ENCODE measurements at places on chromosomes 1 and 21.
A peak's percentile ranks its signal among the peaks of the same experiment; 100 is the strongest.

- no peak for DNase-seq
These were observed 18.9 kb upstream of the CCT8 start for GRCh38 chr21:29092102-29092959.

- no peak for DNase-seq
These were observed 77.5 kb upstream of the L1TD1 start for GRCh38 chr1:62117018-62117750.

- DNase-seq = no peak
These were observed 29.2 kb downstream of the EYA3 start for GRCh38 chr1:28058971-28059878.

DNA sequence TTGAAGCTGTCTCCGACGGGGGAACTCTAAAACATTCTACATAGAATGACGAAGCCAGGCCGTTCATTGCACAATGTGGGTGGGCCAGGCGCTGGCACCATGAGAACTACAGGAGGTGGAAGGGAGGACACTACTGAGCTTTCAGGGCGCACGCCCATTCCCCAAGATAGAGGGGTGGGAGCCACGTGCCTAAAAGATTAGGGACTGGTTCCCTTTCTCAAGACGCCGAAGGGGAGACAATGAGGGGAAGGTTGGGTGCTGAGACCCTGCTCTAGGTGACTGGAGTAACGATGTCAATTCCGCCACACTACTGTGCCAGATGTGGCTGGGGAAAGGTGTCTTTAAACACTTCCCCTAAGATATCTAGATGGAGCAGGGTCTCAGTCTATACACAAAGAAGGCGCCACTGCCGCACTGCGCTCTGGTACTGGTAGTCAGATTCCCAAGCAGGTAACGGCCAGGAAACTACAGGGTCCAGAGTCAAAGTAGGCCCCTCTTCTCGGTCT lies 782 bp downstream of the CSDE1 start:
- DNase-seq = no peak

DNA sequence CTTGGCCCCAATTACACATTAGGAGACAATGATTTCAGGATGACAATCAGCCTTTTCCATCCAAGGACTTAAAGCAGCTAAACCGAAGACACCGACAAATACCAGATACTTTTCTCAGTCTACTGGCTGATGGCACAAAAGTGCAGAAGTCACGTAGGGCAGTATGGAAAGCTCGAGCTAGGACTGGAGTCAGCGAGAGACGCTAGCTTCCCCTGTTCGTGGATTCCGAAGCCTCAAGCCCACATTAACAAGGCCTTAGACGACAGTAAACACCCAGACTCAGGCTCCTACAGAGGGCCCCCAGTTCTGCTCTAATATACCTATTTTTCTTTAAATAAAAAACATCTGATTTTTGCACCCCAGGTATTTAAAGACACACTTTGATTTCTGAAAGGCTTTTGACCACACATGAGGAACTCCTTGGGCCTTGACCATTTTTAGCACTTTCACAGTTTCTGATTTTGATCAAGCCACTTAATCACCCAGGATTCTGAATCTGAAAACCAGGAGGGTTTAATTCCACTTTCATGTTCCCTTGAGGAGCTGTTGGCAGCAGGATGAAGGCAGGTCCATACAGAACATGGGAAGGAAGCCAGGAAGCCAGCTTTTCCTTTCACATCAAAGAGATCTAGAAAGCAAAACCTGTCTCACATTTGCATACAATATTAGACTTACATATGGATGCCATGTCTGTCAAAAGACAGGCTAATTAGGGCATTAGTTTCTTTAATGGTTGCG lies 204.1 kb downstream of the GABPA start:
- DNase-seq = no peak

DNA sequence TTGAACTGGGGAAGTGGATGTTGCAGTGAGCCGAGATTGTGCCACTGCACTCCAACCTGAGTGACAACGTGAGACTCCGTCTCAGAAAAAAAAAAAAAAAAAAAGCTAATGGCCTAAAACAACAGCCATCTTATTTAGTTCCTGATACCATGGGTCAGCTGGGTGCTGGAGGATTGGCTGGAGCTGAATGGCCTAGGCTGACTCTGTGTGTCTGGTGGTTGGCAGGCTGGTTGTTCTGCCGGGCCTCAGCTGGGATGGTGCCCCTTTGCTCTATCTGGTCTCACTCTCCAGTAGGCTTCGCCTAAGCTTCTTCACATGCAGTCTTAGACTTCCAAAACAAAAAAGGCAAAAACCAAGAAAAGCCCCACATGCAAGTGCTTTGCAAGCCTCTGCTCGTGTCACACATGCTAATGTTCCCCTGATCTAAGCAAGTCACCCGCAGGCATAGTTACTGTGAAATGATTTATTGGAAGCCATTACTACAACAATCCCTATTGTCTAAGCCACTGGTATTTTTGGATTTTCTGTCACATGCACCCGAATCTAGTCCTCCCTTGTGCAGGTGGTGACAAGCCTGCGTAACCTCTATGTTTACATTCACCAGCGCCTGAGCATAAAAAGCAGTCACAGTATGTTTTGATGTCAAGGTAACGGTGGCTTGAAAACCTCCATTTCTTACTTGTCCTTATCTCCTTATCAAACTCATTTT lies 39.6 kb upstream of the KANK4 start:
- peak; percentile 68 for DNase-seq

- no peak for DNase-seq
These were observed 77.6 kb downstream of the CLSTN1 start for GRCh38 chr1:9746211-9746610.

GRCh38 chr1:182384387-182384960 lies 7.1 kb downstream of the GLUL start:
- DNase-seq = no peak

DNA sequence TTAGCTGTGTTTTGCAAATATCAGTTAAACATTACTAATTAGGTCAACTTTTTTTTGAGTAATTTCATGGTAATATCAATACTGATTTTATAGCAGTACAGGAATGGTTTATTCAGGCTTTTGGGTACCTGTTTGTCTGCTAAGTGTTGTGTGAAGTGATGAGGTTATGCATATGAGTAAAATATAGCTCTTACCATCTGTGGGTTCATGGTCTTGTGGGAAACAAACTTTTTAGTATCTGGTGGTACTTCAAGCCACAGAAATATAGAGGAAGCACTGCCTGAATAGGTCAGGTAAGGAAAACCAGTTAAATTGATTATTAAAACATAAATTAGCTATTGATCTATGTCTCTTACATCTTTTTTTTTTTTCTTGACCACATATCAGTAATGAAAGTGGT lies 113.9 kb downstream of the RABGAP1L start:
- no peak for DNase-seq

GRCh38 chr1:213381572-213382084 lies 330.6 kb downstream of the RPS6KC1 start:
- DNase-seq = peak; percentile 36

- no peak for DNase-seq
These were observed 12.2 kb downstream of the AMPD2 start for GRCh38 chr1:109631513-109632505.

DNA sequence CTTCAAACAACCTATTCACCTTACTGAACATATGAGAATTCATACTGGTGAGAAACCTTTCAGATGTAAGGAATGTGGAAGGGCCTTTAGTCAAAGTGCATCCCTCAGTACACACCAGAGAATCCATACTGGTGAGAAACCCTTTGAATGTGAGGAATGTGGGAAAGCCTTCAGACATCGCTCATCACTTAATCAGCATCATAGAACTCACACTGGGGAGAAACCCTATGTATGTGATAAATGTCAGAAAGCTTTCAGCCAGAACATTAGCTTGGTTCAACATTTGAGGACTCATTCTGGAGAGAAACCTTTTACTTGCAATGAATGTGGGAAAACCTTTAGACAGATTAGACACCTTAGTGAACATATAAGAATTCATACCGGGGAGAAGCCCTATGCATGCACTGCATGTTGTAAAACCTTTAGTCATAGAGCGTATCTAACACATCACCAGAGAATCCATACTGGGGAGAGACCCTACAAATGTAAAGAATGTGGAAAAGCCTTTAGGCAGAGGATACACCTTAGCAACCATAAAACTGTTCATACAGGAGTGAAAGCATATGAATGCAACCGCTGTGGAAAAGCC lies 13.2 kb upstream of the EXO5 start:
- no peak for DNase-seq

DNA sequence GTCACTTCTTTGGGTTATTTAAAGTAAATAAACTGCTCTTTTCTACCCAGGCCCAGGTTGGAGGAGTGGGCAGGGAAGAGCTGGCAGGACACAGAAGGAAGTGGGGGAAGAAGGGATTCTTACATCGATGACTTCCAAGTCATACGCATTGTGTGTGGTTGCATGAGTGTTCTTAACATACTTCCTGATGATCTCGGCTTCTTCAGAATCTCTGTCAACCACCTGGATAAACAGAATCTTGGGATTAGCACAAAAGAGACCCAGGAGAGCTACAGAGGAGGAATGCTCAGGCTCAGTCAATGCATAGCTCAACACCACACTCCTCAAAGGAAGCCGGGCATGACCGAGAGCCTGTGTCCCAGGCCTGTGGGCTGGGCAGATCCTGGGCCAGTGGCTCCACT lies 42.1 kb downstream of the PARP1 start:
- no peak for DNase-seq

- no peak for DNase-seq
These were observed 277.6 kb upstream of the NCAM2 start for GRCh38 chr21:20720623-20721022.

- DNase-seq = no peak
These were observed 647.5 kb upstream of the CHRM3 start for GRCh38 chr1:238738892-238739291.

DNA sequence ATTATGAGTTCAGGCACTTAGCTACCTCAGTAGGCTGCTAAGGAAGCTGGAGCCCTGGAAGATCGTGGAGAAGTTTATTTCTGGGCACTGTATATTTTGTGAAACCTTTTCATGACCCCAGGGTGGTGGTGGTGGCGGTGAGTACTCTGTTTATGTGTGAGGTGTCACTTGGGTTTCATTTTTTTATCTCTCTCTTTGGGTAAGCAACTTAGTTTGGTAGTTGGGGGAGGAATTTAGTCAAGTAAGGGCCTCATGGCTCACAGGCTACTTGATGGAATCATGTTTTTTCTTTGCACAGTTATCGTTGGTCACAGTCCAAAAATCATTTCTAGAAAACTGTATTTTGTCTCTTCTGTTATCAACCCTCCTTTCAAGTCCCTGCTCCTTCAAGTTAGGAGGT lies 33.9 kb downstream of the C1orf141 start:
- no peak for DNase-seq

GRCh38 chr1:22245726-22246125 lies 102.8 kb upstream of the WNT4 start:
- no peak for DNase-seq

GRCh38 chr1:234607109-234608024 lies 2.6 kb downstream of the IRF2BP2 start:
- peak; percentile 49 for DNase-seq

GRCh38 chr1:84365225-84366221 lies 32.8 kb upstream of the DNASE2B start:
- DNase-seq = no peak

DNA sequence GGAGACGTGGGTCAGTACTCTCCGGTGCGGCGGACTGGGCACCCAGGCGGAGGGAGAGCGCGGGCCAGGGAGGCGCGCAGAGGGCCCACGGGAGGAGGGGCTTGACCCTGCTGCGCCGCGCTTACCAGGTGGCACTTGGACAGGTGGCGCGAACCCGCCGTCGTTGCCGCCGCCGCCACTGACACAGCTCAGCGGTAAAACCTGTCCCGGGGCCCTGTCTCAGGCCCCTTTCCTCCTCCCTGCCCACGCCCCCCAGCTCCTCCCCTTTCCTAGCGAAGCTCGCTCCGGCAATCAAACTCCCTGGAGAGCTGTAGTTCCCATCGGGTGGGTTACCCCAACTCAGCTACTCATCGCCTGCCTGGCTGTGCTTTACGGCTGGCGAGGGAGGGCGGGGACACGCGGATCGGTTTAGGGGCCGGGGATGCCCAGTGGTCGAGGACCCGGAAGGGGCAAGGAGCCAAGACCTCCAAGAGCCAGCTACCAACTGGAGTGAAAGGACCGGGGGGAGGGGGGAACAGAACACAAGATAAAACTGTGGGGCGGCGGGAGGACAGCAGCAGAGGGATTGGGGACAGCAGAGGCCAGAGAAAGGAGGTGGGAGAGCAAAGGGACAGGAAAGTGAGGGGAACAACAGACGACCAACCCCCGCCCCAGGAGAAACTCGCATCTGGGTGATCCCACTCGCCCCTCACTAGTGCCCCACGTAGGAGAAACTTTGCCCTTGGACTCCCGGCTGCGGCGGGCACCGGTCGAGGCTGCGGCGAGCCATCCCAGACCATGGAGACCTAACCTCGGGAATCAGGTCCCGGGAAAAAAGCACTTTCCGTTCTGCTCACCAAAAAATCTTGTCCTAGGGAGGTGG lies 2.9 kb downstream of the GFI1 start:
- peak; percentile 46 for DNase-seq

DNA sequence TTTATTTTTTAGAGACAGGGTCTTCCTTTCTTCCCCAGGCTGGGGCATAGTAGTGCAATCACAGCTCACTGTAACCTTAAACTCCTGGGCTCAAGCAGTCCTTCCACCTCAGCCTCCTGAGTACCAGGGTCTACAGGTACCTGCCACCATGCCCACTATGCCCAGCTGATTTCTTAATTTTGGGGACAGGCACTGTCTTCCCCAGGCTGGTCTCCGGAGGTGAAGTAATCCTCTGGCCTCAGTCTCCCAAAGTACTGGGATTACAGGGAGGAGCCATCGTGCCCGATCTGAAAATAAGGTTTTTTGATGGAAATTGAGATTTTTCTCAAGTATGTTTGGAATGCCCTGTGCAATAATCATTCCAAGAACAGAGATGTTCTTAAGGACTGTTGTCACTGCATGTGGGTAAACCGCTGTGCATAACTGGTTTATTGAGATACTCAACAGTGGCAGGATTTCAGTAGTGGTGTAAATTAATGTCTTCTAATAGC lies 934 bp upstream of the MSH4 start:
- no peak for DNase-seq

GRCh38 chr1:91803847-91804545 lies 82.0 kb downstream of the TGFBR3 start:
- no peak for DNase-seq

- DNase-seq = no peak
These were observed 155.7 kb downstream of the PTPRC start for GRCh38 chr1:198794498-198794897.

DNA sequence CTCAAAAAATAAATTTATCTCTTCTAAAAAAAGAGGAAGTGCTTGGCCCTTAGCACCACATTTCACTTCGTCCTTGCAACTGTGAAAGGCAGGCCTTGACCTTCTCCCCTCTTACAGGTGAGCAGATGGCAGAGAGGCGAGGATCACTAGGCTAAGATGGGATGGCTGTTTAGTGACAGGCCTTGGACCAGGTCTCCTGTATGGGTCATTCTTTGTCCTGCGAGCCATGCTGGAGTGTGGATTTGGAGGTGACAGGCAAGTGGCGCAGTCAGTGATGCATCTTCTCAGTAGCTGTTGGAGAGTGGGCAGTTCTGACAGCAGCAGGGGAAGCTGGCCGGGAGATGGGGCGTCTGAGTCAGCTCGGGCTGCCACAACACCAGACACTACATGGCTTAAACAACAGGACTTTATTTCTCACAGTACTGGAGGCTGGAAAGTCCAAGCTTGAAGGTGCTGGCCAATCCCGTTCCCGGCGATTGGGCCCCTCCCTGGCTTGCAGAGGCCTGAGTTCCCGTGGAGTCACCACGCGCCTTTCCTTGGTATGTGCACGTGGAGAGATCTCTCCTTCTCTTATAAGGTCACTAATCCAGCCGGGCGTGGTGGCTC lies 16.5 kb downstream of the SLC27A3 start:
- DNase-seq = no peak

- no peak for DNase-seq
These were observed 4.0 kb upstream of the WNT3A start for GRCh38 chr1:228002792-228003191.

- peak; percentile 82 for DNase-seq
These were observed 70.6 kb downstream of the LMO4 start for GRCh38 chr1:87399264-87399663.

- DNase-seq = no peak
These were observed 159.5 kb downstream of the SLC45A1 start for GRCh38 chr1:8477166-8477982.
